Fibroblast of lung (primary cell): ENCODE measurements at places on chromosomes 12 and 14. TPM values are rescaled to one million over a fixed set of nuclear protein-coding genes. Genes with fewer than 3 reads are reported as not detected.

TAS2R42 gene
- total RNA-seq, result not detected in 2 replicates

PTPRO gene
- 0.26 and 0.33 TPM in 2 replicates for total RNA-seq

HELB gene
- 2.6 and 3.1 TPM in 2 replicates for total RNA-seq

PIK3C2G gene
- total RNA-seq, result not detected in 2 replicates

GPR137C gene
- total RNA-seq, result 0.50 and 0.51 TPM in 2 replicates

PPM1H gene
- 0.51 and 3.1 TPM in 2 replicates for total RNA-seq

TEX22 gene
- 0.33 and 0.51 TPM in 2 replicates for total RNA-seq
